ENCODE measurements at places on chromosomes 7 and 10.

- no peak for DNase-seq
Measured at GRCh38 chr10:110074758-110075671, 67.2 kb downstream of the ADD3 start.

DNA sequence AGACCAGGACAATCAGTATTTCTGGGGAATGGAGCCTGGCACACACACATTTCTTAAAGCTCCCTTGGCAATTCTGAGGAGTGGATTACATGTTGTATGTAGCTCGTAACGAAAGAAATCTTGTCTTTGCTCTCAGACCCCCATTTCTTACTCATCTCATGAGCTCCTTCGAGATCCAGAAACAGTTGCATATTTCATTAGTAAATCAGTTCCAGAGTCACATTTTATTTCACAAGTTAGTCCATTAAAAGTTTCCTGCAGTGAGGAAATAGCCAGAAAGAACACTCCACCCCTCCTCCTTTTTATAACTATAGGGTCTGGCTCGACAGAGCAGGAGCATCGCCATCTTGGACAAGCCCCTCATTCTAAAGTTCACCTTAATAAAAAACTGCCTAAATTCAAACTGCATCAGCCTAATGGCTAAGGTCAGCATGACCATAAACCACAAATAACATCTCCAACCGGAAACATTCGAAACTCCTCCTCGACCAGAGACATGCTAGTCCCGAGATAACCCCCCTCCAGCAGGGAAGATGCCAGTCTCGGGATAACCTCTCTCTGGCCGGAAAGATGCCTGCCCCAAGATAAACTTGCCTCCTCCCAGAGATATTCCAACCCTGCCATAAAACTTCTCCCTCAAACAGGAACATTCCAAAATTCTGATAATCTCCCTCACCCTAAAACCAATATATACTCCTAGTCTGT is 7.4 kb downstream of the EGFR start:
- DNase-seq: no peak

DNA sequence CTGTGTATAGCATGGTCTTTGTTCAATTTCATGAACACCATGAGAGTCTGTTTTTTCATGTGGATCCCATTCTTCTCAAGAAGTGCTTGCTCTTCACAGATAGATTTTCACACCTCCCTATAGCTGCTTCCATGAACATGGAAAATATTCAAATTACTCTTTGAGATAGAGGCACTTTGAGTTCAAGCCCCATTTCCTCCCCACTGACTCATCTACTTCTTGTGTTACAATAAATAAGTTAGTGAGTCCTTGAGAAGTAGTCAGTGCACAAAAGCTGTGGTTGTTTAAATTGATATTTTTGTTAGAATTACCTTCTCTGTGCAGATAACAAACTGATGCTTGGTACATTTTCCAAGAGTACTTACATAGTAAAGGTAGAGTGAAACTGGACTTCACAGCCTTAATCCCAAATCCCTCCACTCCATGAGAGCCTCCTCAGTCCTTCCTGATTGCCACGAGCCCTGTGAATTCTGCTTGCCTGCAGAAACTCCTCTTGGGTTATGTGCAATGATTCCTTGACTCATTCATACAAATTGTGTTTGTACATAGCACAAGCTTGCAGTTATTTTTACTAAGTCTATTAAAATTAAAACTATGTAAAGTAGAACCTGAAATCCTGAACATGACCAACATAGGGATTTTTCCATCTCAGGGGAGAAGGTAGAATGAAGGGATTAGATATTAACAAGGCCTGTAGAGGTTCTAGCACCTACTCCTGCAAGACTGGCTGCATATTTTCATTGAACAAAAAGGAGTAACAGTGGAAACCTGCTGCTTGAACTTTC is 496.2 kb downstream of the TNS3 start:
- no peak for DNase-seq

GRCh38 chr7:7662527-7662926 is 22.0 kb downstream of the UMAD1 start:
- DNase-seq: no peak

- no peak for DNase-seq
Measured at GRCh38 chr7:155710530-155710929, 66.1 kb downstream of the RBM33 start.

DNA sequence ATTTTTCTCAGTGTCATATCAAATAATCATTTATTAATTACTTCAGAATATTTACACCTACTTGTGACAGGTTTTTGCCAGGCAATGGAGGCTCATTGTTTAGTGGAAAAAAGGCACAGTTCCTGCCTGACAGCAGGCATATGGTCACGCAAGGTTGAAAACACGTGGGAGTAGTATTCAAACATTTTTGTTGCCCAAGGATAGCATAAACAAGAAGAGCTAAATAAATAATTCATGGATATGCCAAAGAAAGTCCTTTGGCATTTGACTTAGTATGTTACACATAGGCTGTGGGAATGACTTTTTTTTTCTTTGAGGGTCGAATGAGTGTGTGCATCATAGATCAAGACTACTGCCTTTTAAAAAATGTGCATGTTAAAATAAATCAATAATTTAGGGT is 120.5 kb upstream of the SEMA3E start:
- no peak for DNase-seq

GRCh38 chr7:132475037-132475668 is 101.1 kb downstream of the PLXNA4 start:
- no peak for DNase-seq

DNA sequence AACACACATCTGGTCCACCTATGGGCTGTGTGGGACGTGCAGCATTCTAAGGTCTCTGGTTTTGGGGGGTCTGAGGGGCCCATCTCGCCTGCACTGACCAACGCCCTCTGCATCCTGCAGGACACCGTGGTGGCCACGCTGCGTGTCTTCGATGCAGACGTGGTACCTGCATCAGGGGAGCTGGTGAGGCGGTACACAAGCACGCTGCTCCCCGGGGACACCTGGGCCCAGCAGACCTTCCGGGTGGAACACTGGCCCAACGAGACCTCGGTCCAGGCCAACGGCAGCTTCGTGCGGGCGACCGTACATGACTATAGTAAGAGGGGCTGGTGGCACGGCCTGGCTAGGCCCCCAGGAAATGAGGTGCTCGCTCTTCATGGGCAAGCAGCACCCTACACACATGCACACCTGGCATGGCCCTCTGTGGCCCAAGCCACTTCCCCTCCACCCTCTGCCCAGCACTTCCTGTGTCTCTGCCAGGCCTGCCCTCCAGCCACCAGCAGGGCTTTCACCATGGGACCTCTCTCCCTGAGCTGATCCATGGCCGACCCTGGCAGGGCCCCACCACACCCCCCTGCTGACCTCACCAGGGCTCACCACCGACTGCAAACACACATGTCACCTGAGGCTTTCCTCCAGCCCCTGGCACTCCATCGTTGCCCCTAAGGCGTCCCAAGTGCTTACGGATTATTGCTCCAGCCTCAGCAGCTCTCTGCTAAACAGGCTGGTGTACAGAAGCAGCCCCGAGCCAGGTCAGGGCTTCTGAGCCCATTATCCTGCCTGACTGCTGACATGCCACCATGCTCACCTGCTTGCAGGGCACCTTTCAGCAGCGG is 29.6 kb downstream of the RET start:
- DNase-seq: no peak

DNA sequence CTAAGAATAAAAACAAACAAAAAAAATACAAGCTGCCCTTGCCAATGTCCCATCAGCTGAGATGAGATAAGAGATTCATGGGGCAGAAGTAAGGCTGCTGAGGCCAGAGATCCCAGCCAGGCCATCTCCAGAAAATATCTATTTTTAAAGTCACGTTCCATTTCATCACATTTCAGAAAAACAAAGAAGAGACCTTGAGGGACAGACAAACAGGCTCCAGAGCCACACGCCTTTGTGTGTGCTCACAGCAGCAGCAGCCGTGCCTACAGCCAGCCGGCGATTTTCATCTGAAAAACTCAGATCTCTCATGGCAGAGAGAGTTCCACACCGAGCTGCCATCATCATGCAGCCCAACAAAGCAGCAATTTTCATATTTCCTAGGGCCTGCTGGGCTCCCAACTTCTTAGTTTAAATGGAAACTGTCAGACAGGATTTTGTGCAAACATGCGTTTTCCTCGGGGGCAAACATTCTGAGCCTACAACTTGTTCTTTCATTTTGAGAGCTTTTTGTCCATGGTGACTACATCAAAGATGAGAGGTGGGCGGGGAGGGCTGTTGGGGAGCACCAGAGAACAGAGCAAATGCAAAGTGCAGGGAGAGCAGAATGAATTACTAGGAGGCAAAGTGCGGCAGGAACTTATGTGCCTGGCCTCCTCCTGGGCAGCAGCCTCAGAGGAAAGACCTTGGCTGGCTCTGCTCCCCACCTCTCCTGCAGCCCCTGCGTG is 38.8 kb downstream of the DLG5 start:
- no peak for DNase-seq

DNA sequence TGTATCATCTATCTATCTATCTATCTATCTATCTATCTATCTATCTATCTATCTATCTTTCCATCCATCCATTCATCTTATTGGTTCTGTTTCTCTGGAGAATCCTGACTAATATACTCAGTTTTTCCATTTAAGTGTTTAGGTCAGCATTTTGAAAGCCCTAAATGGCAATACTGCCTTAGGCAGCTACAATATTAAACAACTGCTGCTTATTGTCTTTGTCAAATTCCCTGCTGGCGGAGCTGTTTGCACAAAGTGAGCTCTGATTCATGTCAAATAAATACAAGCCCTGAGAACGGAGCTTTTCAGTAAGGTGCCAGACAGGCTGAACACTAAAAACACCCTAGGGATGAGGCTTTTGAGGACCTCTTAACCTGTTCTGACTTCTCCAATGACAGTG is 7.1 kb upstream of the KLHL7 start:
- DNase-seq: no peak

GRCh38 chr10:102648889-102649796 is 4.9 kb downstream of the TRIM8 start:
- DNase-seq: no peak

DNA sequence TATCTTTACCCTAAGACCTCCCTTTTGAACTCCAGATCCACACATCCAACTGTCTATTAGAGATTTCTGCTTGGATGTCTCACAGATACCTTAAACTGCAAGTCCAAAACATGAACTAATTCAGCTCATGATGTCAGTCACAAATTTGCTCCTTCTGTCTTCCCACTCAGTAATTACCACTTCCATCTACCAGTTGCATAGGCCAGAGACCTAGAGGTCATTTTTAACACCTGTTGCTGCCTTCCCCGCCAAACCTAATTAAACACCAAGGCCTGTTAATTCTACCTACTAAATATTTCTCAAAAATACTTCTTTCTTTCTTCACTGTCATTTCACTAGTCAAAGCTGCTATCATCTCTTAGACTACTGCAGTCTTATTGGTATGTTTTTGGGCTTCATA is 8.2 kb downstream of the SLK start:
- DNase-seq: no peak

DNA sequence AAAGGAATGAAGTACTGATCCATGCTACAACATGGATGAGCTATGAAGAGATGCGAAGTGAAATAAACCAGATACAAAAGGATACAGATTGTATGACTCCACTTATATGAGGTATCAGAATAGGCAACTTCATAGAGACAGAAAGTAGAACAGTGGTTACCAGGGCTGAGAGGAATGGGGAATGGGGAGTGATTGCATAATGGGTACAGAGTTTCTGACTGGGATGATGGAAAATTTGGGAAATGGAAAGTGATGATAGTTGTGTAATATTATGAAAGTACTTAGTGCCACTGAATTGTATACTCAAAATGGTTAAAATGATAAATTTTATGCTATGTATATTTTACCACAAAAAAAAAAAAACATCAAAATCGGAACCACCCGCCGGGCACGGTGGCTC is 3.9 kb downstream of the ATXN7L1 start:
- DNase-seq: no peak

GRCh38 chr7:112160130-112160770 is 45.9 kb downstream of the DOCK4 start:
- DNase-seq: no peak

DNA sequence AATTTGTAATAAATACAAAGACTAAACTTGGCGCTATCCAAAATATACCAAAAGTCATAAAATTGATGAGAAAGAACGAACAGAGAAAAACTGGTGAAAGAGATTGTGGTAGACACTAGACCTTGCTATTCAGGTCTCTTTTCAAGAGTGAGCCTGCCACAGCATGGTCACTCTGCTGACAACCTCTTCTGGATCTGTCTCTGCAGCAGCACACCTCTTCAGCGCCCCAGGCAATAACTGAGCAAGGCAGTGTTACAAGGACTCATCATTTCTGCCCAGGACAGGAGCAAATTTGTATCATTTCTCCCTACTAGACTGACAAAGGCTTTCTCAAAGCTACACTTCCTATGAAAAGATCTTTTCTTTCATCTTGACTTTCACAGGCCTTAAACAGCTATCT is 976.0 kb downstream of the DNAJB9 start:
- DNase-seq: no peak

DNA sequence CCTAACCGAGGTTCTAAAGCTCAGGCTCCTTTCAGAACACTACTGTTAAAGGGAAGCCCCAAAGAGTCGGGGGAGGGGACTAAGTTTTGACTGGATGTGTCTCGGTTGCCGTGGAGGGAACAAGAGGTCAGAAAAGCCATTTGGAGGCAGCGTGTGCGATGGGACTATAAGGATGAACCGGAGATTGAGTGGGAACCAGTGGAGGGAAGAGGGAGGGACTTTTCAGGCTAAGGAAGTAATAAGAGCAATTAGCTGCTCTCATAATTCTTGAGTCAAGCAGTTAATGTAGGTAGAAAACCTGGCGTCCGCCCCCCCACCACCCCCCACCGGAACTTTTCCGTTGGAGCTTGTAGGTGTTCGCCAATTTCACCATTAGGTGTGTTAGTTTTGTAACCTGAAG is 491 bp upstream of the AKAP9 start:
- no peak for DNase-seq

GRCh38 chr10:116838143-116838725 is 11.1 kb upstream of the ENO4 start:
- DNase-seq: no peak

DNA sequence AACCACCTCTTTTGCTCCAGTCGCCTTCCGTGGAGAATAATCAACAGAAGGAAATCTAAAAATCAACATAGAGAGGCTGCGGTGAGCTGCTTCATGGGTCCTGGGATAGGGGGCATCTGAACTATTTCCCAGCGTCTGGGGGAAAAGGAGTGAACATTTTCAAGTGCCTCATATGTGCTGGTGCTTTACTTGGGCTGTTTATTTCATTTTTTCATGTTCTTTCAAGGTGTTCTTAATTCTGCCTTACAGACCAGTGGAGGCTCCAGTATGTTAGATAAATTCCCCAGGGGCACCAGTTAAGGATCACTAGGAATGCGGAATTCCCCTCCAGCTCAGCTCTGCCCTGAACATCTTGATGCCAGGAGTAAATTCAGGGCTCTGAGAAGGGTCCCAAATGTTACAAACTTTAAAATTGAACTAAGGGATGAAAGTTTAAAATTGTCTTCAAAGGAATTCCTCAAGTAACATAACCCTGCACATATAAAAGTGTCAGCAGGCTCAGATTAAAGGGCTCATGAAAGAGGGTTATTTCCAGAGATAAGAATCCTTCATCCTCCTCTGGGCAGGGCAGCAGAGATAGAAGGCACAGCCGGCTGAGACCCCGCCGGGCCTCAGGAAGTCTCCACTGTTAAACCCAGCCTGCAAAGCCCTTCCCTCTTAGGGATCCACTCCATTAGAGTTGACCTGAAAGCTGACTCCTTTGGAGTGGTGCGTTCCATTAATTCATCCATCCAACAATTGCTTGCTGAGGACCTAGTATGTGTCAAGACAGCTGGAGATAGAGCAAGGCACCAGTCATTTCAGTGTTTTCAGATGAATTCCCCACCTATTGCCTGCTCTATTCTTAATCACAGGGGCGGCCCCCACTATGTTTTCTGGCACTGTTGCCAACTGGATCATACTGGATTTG is 345.8 kb downstream of the KCNMA1 start:
- DNase-seq: no peak
